ENCODE measurements at places on chromosomes 13 and 19.
A peak's percentile ranks its signal among the peaks of the same experiment; 100 is the strongest.

- no peak for DNase-seq
Observed at GRCh38 chr13:87884884-87885283, 213.7 kb downstream of the SLITRK5 start.

DNA sequence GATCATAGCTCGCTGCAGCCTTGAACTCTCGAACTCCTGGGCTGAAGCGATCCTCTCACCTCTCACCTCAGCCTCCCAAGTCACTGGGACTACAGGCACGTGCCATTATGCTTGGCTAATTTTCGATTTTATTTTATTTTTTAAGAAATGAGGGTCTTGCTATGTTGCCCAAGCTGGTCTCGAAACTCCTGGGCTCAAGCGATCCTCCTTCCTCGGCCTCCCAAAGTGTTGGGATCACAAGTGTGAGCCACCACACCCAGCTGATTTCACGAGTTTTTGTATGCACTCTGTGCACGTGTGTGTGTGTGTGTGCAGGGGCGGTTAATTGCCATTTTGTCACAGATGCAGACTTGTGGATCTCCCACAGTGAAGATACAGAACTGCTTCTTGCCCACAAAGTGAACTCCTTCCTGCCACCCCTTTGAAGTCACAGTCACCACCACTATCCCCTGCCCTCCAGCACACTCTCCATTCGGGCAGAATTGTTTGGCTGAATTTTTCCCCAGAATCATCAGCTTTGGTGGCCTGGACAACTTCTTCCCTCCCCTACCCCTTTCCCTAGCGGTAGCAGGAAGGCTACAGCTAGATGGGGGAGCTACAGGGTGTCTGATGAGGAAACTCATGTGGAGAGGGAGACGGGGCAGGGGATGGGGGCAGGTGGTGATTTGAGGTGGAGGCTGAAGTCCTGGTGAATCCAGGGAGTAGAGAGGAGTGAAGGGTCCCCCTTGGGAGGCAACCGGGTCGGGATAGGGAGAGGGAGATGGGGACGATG, 59.6 kb downstream of the CELF5 start:
- DNase-seq: no peak

GRCh38 chr19:39704181-39705044, at the start of gene LGALS14:
Gene LGALS14 (plus strand): TSS chr19:39704481. CDS start chr19:39704529, 48 bp downstream.
- DNase-seq: no peak

GRCh38 chr19:13207846-13208671, 57.8 kb downstream of the IER2 start:
- peak; percentile 92 for DNase-seq

- no peak for DNase-seq
Observed at GRCh38 chr19:29683009-29683408, 17.7 kb downstream of the PLEKHF1 start.

DNA sequence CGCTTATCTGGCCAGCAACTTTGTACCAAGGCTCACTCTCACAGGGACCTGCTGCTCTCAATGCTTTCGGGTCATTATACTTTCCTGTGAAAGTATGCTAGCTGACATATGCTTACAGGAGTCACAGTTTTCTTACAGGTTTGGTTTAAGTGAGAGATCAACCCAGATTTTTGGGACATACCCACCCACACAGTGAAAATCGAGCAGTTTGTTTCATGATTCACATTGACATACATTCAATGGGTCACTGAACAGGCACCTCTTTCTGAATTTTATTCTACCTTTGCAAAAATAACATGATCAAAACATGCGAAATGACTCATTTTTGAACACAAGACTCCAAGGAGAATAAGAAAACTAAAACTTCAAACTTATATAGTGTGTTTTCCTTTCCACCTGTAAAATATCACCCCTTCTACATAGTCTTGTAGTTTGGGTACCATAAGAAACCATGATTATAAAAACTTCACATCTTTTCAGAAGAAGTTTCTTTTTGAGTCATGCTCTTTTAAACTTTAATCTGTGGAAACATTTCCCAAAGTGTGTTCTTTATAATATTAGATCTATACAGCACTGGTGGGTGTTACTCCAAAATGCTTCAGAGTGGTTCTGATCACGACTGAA, 44.3 kb upstream of the TEX29 start:
- no peak for DNase-seq

GRCh38 chr13:21322327-21322965, 136.7 kb downstream of the ZDHHC20 start:
- no peak for DNase-seq

DNA sequence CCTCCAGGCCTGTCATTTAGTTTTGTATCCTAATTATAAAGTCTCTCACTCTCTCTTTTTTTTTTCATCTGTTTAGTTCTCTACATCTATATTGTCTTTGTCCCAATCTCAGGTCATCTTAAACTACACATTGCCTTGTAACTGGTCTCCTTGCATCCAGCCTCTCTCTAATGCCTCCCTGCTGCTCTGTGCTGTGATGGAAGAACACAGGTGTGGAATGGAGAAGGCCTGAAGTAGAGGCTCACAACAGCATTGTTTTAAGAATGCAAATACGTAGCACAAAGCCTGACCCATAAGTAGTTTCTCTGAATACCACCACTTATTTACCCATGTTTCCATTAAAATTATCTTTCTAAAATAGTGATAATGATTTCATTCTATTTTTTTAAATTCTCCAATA, 108.8 kb upstream of the FRY start:
- no peak for DNase-seq

DNA sequence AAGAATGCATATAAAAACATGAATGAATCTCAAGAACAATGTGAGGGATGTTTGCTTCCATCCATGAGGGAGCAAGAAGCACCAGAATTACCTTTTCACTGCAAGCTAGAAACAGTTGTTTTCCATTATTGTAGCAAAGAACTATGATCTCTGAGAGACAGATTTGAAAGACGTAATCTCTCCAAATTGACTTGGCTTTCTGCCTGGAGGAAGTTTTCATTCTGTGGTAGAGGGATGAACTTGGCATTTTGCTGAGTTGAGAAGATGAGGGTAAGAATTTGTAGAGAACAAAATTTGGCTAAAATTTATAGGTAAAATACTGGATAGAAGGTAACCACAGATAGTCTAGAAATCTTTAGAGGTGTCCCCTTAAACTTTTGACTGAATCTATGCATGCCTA, 496.8 kb downstream of the TDRD3 start:
- DNase-seq: no peak

- peak; percentile 2 for DNase-seq
Observed at GRCh38 chr13:96671073-96671472, 323.2 kb downstream of the OXGR1 start.

DNA sequence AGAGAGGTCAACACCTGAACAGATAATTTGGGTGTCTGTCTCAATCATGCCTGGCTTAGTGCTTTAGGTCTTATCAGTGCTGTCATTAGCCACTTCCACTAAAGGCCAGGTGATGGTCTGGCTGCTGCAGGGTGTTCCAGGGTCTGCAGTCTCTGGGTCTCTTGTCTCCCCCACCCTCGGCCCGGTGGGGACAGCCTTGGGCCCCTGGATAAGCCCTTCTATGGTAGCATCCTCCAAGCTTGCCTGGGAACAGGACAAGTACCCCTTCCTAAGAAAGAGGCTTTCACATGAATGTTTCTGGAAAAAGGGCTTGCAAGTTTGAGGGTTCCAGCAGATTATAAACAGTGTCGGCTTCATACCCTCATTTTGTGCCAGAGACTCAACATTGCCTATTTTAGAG, 29.3 kb upstream of the ZNF536 start:
- no peak for DNase-seq

DNA sequence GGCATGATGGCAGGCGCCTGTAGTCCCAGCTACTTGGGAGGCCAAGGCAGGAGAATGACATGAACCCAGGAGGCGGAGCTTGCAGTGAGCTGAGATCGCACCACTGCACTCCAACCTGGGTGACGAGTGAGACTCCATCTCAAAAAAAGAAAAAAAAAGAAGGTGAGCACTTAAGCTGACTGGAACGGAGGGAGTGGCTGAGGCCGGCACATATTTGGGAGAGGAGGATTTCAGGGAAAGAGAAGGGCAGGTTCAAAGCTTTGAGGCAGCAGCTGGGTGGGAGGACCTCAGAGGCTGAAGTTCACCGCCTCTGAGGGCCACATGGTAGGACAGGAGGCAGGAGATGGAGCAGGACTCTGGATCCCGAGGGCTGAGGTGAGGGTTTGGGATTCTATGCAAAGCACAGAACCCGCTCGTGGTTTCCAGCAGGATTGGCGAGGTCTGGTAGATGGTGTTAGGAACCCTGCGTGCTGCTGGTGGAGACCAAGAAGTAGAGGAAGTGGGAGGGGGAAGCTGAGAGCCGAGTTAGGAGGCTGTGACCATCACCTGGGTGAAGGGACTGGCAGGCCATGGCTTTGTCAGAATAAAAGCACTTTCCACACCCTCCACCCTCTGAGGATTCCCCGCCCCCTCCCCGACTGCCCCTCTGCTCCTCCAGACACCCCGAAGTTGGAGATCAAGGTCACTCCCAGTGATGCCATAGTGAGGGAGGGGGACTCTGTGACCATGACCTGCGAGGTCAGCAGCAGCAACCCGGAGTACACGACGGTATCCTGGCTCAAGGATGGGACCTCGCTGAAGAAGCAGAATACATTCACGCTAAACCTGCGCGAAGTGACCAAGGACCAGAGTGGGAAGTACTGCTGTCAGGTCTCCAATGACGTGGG, 8.4 kb downstream of the CD22 start:
- DNase-seq: no peak

DNA sequence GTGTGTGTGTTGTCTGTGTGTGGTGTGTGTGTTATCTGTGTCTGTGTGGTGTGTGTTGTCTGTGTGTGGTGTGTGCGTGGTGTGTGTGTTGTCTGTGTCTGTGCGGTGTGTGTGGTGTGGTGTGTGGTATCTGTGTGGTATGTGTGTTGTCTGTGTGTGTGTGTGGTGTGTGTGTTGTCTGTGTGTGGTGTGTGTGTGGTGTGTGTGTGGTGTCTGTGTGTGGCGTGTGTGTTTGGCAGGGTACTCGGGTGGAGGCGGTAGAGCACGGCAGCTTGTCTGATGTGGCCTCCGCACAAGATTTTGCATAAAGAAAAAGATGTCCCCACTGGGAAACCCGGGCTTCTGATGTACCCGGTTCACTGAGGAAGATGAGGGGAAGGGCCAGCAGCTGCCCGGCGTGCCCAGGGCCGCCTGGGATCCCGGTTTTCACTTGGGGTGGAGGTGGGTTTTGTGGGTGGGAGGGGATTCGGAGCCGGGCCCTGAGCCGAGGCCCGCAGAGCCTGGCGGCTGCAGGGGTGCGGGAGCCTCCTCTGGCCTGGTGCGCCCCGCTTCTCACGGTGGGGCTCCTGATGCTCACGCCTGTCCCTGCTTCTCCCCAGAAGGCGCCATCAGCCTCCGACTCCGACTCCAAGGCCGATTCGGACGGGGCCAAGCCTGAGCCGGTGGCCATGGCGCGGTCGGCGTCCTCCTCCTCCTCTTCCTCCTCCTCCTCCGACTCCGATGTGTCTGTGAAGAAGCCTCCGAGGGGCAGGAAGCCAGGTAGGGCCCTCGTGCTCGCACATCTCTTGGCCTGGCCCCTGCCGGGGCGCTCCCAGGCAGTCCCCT, 21.2 kb downstream of the HDGFL2 start:
- DNase-seq: no peak

GRCh38 chr13:28056970-28057712, 43.2 kb downstream of the FLT3 start:
- no peak for DNase-seq

DNA sequence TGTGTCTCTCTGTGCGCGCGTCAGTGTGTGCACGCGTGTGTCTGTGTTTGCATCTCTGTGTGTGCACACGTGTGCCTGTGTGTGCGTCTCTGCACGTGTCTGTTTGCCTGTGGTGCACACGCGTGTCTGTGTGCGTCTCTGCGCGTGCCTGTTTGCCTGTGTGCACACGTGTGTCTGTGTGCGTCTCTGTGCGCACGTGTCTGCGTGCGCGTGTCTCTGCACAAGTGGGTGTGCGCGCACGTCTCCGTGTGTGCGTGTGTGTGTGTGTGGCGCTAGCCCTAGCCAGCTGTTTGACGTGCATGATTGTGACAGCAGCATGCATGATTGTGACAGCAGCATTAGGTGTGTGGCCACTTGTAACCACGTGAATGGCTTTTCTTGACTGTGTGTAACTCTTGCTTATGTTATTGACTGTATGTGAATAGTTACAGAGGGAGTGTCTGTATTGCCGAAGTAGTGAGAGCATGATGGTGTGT, 31.1 kb downstream of the ZNF146 start:
- DNase-seq: no peak

Data from fibroblast of skin of scalp (primary cell).